NCI-H2227 treated with DMSO at 0.1 percent for 48 hours (cell line): ENCODE measurements at places on chromosomes 12 and 14.

GRCh38 chr12:26204612-26205289 lies 9.4 kb downstream of the SSPN start:
- no peak for DNase-seq

DNA sequence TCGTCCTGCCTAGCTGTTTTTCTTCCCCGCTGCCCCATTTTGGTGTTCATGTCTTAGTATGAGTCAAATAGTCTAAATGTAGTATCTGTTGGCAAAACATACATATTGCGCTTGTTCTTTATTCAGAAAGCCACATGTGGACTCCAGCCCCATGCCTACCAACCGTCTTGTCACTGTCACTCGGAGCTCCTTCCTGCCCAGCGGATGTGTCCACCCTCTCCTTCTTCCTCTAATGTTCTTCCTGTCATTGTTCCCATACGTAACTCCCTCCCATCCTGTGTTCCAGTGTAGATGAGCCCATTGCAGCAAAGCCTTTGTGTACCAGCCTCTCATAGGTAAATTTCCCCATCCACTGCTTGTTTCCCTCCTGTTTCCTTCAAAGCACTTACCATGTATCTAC lies 120.5 kb downstream of the TMX1 start:
- no peak for DNase-seq

DNA sequence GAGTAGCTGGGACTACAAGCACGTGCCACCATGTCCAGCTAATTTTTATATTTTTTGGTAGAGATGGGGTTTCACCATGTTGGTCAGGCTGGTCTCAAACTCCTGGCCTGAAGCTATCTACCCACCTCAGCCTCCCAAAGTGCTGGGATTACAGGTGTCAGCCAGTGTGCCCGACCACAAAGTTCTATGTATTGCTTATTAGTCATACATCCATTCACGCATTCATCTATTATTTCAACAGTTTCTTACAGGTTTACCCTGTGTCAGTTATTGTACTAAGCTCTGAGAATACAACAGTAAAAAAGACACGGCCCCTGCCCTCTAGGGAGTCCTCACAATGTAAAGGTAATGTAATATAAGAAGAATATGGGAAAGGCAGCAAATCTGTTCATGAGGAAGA lies 188.9 kb upstream of the BTG1 start:
- no peak for DNase-seq

DNA sequence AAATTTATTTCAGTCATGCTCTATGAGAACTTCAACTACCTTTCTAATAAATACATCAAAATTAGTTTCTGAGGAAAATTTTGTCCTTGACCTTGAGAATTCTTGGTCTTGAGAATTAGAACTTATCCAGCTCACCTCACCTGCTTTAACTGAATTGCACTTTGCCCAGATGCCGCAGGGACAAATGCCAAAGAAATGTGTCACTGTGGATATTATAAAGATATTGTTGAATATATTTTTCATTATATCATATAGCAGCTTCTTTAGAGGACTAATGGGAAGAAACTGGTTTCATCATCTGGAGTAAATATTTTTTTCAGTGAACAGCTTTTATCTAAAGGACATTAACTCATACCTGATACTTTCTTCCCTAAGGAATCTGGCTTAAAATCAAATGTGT lies 54.1 kb downstream of the LRP6 start:
- DNase-seq: no peak

DNA sequence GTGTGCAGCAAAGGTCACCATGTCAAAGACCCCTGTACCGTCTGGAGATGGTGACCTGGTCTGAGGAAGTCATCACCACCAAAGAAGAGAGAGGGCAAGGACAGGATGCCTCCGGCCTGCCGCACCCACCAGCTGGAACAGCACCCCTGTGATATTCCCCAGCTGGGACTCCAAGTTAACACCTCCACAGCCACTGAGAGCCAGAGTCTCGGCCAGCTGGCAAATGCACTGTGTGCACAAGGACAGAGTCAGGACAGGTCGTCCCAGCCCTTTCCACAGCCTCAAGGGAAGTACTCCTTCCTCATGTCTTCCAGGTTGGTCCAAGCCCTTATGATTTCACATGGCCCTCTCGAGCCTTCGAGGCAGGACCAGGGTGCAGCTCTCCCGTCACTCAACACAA lies 19.3 kb upstream of the FKBP4 start:
- no peak for DNase-seq

GRCh38 chr14:55446833-55447232 lies 6.4 kb upstream of the TBPL2 start:
- DNase-seq: no peak

GRCh38 chr14:49550286-49551184 lies 35.6 kb downstream of the RPS29 start:
- DNase-seq: peak; percentile 40

GRCh38 chr12:108845696-108846095 lies 11.7 kb downstream of the SSH1 start:
- no peak for DNase-seq

DNA sequence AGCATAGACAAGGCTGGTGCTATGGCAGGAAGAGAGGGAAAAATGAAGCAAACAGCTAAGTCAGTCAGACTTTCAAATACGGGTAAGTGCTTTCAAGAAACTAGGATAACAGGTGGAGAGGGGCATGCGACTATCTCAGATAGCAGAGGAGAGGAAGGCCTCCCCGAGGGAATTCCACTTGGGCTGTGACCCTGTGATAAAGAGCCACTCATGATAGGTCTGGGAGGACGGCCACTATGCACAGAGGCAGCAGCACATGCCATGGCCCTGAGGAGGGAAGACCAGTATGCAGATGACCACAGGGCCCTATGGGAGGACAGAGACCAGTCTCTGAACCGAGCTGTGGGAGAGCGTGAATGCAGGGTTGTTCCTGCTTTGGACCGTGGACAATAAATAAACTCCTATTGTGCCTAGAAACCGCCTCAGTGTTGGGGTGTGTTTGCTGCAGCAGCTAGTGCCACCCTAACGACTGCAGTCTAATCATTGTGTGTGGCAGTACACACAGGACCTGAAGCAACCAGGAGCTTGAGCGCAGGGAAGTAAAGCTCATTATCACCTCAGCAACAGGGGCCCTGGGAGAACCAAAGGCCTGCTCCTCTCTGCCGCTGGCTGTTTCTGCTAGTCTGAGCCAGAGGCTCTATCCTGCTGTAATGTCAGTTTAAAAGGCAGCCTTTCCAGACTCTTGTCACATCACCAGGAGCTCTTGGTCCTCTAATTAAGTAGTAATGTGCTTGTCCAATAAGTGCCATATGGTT lies 119.1 kb downstream of the CACNA1C start:
- DNase-seq: no peak

- no peak for DNase-seq
Observed at GRCh38 chr12:121061831-121062230, 22.8 kb upstream of the OASL start.

DNA sequence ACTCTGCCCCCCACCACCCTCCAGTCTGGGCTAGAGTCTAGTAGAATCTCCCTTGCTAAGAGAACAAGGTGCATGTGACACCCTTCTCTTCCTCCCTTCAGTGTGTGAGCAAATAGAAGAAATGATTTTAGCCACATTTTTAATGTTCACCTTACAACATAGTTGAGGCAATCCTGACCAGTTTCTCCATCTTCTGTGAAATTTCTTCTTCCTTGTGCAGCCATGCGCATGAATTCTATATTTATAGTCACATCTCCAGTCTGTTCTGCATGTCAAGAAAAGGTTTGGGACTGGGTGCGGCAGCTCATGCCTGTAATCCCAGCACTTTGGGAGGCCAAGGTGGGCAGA lies 9.5 kb upstream of the LTA4H start:
- DNase-seq: no peak

- no peak for DNase-seq
Observed at GRCh38 chr14:30193101-30193500, 265.5 kb upstream of the PRKD1 start.

- no peak for DNase-seq
Observed at GRCh38 chr12:106900554-106900953, 55.2 kb upstream of the TMEM263 start.

GRCh38 chr14:23929822-23930294 lies 23.7 kb upstream of the DHRS4 start:
- peak; percentile 35 for DNase-seq
